ENCODE measurements at places on chromosomes 2 and 18. TPM values are rescaled to one million over a fixed set of nuclear protein-coding genes. Genes with fewer than 3 reads are reported as not detected.

The OTOS gene
- not detected for total RNA-seq

The PLEKHH2 gene
- 29.5 TPM for total RNA-seq

The MAPK4 gene
- 4.0 TPM for total RNA-seq

The SPP2 gene
- not detected for total RNA-seq

The FOXD4L1 gene
- total RNA-seq: not detected

The FOXI3 gene
- total RNA-seq: not detected

The IL1A gene
- 0.56 TPM for total RNA-seq

The FBXO48 gene
- 0.56 TPM for total RNA-seq

The DNAJC27 gene
- 15.0 TPM for total RNA-seq

The DPP4 gene
- total RNA-seq: 2.1 TPM

The GIGYF2 gene
- 54.7 TPM for total RNA-seq

The MC2R gene
- total RNA-seq: not detected

The DAPL1 gene
- total RNA-seq: not detected

The DSG3 gene
- not detected for total RNA-seq

The LANCL1 gene
- total RNA-seq: 34.9 TPM

The PSMD1 gene
- total RNA-seq: 42.2 TPM

Measured in thoracic aorta (tissue), 2 donors.